ENCODE measurements at places on chromosomes 13 and 19.

DNA sequence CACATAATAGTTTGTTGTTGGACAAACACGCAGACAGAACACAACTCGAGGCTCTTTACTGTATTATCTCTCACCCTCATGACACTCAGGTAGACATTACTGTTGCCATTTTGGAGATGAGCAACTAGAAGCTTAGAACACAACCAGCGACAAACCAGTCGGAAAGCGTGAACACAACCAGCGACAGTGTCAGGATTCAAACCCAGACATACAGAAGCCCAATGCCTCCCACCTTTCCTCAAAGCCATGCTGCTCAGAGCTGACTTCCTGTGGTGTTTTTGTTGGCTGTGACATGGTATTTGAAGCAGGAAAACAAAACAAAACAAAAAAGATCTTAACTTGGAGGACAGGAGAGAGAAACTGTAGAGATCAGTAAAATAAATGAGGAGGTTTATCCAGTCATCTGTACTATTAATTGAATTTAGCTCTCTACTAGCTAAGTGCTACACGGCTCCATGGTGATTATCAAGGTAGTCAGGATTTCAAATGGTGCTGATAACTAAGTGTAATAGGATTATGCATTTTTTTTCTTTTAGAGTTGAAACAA, 92.1 kb downstream of the STARD13 start:
- DNase-seq: no peak

- no peak for DNase-seq
These were observed 729 bp upstream of the MADCAM1 start for GRCh38 chr19:495402-496111.

DNA sequence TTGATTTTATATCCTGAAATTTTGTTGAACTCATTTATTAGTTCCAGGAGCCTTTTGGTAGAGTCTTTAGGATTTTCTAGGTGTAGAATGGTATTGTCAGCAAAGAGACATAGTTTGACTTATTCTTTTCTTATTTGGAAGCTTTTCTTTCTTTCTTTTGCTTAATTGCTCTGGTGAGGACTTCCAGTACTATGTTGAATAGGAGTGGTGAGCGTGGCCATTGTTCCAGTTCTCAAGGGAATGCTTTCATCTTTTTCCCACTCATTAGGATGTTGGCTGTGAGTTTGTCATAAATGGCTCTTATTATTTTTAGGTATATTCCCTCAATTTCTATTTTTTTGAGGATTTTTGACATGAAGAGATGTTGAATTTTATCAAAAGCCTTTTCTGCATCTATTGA, 182.2 kb upstream of the SPRY2 start:
- DNase-seq: no peak

- no peak for DNase-seq
These were observed 529 bp downstream of the LONP1 start for GRCh38 chr19:5719274-5719960.

GRCh38 chr13:114124431-114124830, 8.0 kb downstream of the RASA3 start:
- DNase-seq: no peak

DNA sequence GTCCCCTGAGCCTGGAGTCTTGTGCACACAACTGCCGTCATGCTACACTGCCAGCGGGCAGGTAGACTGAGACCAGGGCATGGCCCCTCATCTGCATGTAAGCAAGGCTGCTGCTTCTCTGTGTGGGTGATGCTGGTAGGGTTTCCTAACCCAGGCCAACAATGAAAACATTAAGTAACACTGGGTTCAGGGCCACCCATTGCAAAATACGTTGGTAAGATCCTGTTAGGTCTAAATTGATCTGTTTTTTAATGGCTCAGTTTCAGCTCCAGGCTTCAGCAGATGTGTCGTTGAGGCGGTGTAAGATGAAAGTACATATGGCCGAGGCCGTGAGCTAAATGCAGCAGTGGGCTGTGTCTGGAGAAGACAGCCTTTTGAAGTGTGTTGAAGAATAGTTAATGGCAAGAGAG, 383.4 kb downstream of the IRS2 start:
- DNase-seq: no peak

- no peak for DNase-seq
These were observed 42.8 kb downstream of the PIN1 start for GRCh38 chr19:9877780-9878510.

DNA sequence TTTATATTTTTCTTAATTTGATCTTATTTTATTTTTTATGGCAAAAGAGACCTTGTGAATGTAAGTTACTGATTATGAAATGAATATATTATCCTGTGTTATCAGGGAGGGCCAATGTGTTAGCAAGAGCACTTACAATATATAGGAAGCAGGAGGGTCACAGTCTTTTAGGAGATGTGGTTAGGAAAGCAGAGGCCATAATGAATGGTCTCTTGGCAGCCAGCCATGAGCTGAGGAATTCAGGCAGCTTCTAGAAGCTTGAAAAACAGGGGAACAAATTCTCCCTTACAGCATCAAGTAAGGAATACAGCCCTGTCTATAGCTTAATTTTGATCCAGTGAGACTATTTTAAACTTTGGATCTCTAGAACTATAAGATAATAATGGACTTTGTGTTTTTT, 2374.6 kb downstream of the PCDH9 start:
- DNase-seq: no peak

DNA sequence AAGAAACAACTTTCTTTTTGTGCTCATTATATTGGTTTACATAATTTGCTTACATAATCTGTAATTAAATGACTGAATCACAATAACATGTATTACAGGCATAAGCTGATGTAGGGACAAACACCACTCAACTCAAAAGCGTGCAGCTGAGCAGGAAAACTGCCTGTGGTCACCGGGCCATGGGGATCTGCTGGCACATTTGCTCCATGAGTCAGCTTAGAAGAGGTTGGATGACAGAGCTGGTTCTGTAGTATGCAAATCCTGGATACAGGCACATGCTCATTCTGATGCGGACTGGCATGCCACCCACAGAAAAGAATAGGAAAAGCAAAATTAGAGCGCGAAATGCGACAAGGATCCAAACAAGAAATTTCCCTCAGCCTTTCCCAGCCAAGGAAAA, 128.6 kb downstream of the USP12 start:
- DNase-seq: no peak

DNA sequence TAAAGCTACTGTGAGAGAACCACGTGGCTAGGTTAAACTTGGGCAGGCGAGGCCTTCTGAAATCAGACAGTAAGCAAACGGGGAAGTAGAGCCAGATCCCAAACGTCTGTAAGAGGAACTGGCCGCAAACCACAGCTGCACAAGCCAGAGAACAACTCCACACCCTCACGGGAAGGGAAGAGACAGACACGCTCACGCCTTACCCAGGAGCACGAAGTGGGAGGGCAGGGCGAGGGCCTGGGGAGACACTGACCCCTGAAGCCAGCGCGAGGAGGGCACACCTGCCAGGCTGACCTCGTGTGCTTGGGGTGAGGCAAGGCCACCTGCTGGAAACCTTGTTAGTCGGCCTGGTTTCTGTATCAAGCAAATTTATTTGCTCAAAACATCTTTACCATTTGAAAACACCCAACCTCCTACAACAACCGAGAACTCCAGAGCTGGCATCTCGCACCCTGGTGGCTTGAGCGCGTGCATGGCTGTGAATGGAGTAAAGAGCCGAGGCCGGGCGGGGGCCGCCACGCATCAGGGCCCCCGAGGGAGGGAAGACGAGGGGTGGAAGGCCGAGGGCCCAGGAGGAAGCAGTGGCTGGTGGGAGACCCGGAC, 7.3 kb downstream of the POLR2E start:
- DNase-seq: peak; percentile 71

- no peak for DNase-seq
These were observed 3.9 kb downstream of the PPM1N start for GRCh38 chr19:45502111-45502510.

DNA sequence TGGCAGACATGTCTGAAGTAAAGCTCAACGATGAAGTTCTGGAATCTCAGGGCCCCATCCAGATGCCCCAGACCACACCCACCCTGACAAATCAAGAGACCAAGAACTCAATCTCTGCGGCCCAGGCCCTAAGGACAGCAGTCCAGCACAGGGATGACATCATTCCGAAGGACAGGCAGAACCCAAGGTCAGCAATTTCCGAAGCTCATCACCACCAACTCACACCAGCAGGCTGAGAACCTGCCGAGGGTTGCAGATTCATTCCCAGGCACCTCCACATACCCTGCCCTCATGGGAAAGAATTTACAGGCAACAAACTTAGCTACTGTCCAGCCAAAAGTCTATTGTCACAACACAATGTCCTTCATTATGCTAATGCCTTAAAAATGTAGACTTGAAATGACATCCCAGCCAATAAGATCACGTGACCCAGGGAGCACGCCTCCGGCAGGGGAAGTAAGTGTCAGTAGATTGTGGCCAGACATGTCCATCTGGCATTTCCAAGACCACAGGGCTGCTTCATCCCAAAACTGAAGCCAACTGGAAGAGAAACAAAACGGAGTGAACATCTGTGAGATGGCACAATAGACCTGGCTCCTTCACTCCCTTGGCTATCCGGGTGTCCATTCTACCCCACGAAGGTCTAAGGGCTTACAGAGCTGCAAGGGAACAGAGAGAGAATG, 98.8 kb downstream of the CRYL1 start:
- no peak for DNase-seq

DNA sequence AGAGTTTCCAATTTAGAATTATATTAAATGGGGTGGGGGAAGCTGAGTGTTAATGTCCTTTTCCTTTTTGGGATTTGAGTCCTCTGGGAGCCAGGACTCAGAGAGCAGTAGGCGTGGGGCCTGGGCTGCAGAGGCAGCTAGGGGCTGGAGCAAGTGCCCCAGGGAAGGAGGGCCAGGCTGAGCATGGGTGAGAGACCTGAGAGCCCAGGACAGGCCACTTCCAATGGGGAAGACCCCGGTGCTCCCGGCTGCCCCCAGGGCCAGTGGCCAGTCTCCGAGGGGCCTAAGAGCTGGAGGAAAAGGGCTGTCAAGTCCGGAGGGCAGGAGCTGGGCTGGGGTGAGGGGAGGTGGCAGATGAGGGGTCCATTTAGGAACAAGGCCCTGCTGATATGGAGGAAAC, 371.5 kb downstream of the ZNF536 start:
- no peak for DNase-seq

DNA sequence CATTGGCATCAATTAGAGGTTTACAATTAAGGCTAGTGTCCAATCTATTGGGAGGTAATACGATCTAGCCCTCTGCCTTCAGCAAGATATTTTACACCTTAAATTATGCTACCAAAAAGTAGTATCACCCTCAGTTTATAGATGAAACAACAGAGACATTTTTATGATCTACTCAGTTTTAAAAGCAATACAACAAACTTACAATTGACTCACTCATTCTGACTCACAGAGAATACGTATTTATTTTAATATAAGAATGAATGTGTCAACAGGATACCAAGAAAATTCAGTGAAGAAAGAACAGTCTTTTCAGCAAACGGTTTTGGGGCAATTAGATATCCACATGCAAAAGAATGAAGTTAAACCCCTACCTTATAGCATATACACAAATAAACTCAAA, 32.5 kb upstream of the STARD13 start:
- no peak for DNase-seq

DNA sequence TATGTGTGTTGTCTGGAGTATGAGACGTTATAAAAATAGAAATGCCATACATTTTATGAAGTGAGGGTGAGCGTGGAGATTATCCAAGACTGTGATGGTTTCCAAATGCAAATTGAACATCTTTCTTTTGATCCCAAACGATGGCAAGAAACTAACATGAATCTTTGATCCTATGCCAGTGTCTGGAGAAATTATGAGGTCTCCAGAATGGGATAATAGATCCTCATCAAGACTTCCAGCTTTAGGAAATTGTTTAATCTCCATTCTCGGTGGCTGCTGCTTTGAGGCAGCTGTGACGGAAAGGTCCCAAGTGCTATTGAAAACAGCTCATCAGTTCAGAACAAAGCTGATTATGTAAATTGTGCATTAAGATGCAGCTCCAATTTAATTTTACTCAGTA, 30.8 kb downstream of the CBY2 start:
- DNase-seq: no peak
